Stimulated activated CD4-positive, alpha-beta T cell treated with anti-CD3 and anti-CD28 coated beads, Interleukin-4, amount 100 ng/mL, for 4 hours (primary cell): ENCODE measurements at places on chromosomes 2 and 18.

GRCh38 chr2:164669291-164669690, 48.0 kb upstream of the GRB14 start:
- DNase-seq, result no peak

DNA sequence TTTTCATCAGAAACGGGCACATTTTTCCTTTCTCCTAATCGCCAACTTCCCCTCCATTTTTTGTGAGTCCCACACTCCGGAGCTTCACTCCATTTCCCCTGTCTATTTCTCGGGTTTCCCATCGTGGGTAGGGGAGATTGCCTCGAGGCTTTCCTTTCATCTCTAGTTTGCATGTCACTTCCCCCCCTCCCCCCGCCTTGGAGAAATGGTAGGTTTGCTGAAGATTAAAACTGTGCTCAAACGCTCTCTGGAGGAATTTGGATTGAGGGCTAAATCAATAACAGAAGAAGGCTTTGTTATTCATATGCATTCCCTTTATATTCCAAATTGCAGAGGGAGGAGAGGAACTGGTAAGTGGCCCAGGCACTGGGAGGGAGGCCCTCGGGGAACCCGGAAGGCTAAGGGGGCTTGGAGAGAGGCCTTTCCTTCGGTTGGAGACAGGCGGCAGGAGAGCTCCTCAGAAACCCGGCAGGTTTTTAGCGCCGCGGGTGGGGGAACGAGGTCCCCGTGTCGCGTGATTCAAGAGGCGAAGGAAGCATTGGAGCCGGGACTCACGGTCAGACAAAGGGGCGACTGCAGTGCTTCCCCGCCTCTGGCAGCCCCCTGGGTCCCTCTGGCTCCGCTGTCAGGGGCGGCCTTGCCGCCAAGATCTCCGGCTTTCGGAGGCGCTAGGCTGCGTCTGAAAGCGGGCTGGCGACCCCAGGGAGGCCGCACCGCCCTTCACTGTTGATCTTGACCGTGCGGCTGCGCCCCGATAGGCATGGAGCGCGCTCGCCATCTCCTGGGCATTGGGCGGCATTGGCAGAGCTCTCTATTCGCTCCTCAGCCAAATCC, 2.4 kb upstream of the HOXD12 start:
- DNase-seq, result peak; percentile 59

DNA sequence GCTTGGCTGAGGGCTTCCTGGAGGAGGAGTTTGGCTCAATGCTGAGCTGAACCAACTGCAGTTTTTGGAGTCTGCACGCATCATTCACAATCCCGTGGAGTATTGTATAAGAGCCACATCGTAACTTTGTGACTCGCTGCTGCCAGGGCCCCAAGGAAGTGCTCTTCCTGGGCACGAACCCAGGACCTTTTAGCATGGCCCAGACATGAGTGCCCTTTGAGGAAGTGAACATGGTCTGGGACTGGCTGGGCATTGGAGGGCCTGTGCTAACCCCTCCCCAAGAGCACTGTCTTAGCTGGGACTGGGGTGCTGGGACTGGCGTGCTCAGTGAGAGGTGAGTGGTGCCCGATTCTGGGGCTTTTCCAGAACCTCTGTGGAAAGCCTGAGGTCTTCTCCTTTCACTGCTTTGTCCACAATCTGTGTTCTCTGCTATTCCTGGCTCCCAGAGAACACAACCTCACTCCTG, 88.6 kb downstream of the LIPG start:
- no peak for DNase-seq

GRCh38 chr18:79945118-79946042, 6.1 kb downstream of the SLC66A2 start:
- no peak for DNase-seq

GRCh38 chr18:49510393-49511115, 23.5 kb upstream of the C18orf32 start:
- peak; percentile 43 for DNase-seq

GRCh38 chr2:120999377-121000097, 263.9 kb downstream of the GLI2 start:
- DNase-seq, result no peak
